ENCODE measurements at places on chromosomes 7 and 10.
A peak's percentile ranks its signal among the peaks of the same experiment; 100 is the strongest.

DNA sequence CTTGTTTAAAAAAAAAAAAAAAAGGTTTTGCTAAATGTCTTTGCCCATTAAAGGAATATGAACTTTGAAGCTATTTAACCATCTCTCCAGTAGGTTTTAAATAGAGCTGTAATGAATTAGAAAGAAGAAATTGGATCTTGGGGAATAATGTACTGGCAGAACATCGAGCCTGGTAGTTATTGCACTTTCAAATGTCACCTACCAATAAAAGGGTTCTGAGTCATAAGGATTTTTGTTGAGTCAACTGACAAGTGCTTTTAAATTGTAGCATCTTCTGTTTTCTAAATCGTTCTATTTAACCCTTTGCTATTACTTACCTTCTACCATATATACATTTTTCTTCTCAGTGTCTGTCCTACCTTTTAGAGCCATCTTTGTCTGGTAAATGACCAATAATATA lies 10.7 kb downstream of the CUTC start:
- DNase-seq, result no peak

DNA sequence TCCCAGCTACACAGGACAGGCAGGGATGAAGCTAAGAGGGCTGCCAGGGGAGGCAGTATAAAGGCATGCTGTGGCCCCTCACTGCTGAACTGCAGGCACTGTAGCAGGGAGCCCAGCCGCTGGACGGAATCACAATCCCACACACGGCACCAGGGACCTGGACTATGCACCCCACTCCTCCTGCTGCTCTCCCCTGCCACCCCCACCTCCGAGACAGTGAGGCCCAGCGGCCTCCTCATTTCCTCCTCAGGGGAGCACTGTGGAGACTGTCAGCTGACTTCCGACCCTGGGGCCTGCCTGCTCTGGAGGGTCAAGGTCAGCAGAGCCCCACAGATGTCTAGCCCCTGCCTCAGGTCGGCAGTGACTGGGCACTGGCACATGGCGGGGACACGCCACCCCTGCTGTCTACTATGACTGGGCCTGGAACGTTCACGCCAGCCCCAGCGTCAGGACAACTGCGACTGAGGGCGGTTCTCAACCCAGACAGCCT lies 92.7 kb downstream of the FAM53B start:
- DNase-seq, result no peak

DNA sequence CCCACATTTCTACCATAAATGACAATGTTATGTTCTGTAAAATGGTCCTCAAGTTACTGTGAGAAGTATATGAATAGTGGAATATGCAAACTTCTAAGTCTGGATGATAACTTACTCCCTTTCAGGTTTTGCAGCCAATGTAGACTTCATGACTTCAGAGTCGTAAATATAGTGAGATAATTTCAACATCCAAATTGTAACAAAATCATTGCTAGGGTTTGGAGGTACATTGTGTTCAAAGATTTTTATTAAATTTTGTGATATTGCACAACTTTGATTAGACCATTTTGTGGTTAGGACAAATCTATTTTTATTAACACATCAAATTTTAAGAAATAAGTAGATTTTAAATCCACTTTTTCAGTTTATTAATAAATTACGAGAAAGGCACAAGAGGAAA lies 270.3 kb downstream of the RNLS start:
- DNase-seq, result no peak

DNA sequence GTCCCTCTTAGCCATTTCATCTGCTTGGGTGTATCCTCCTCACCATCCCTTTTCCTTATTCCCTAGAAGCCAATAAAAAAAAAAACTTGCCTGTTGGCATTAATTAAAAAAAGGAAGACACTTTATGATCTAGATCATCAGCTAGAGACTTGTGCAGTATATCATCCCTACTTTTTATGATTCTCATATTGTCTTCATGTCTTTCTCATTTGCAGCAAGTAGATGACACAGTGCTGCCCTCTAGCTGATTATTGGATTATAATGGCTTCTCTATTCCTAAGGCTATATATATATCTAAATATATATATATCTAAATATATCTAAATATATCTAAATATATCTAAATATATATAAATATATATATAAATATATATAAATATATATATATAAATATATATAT lies 272.4 kb upstream of the LRGUK start:
- peak; percentile 81 for DNase-seq

- peak; percentile 18 for DNase-seq
Measured at GRCh38 chr10:80168162-80168511, 35.6 kb downstream of the PLAC9 start.

DNA sequence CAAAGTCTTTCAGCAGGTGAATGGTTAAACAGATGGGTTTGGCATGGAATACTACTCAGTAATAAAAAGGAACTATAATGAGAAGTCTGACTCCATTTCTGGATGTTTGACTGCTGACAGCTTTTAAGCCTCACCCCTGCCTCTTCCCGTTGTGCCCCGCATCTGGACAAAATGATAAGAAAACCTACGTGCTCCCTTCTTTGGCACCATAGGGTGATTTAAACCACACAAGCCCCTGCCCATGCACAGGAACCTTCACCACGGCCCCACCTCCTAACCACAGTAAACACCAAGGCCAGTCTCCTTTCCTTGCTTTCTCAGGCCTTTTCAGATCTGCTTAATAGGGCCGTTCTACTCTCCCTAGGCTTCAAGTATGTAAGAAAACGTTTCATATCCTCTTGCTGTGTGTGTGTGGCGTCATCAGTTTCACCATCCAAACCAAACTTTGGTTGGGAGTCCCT lies 47.1 kb upstream of the UBN2 start:
- no peak for DNase-seq

- no peak for DNase-seq
Measured at GRCh38 chr7:103962070-103962469, 27.4 kb downstream of the RELN start.

DNA sequence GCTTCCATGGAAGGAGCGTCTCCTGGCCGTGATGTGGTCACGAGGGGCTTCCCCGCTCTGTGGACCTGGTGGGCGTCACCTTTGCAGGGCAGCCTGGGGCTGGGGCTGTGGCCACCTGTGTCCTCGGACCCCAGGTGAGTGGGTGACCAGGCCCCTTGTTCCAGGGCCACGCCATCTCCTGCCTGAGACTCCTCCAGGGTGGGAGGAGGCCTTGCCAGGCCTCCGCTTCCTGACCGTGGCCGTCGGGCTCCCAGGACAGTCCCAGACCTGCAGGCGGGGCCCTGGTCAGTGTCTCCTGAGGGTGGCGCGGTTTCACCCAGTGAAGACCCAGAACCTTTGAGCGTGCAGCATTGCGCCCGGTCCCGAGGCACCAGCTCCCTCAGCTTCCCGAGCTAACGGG lies 20.4 kb upstream of the UTF1 start:
- DNase-seq, result no peak

DNA sequence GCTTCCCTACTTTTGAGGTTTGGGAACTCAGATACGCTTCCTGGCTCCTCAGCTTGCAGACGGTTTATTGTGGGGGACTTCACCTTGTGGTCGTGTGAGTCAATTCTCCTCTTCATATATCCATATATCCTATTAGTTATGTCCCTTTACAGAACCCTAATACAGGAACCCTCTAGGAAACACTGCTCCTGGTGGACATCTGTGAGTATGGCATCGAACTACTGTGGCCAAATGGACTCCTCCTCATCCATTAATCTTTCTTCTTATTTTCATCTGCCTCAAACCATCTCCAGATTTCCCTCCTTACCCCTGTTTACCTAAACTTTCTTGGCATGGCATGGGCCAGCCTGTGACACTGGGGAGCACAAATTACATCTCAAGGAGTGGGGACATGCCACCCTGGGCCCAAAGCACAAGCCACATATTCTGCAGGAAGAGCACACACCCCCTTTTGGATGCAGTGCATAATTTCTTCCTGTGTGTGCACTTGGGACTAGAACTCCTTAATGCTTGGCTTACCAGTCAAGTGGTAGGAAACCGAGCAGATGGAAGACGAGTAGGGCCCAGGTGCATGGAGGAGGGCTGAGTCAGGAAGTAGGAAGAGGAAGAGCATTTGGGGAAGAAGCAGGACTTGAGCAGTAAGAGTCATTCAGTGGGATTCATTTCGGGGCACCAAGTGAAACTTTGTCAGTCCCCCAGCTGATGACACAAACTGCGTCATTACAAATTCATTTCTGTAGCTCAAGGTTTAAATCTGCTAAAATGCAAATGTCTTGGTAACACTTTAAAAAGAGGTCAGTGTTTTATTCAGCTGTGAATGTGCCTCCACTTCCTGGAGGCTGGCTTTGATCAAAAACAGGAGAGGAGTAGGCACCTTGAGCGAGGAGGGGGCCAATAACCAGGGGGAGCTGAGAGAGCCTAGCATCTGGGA lies 80.8 kb upstream of the PLXNA4 start:
- DNase-seq, result peak; percentile 20

GRCh38 chr10:52334595-52334994 lies 20.5 kb downstream of the DKK1 start:
- DNase-seq, result peak; percentile 57

DNA sequence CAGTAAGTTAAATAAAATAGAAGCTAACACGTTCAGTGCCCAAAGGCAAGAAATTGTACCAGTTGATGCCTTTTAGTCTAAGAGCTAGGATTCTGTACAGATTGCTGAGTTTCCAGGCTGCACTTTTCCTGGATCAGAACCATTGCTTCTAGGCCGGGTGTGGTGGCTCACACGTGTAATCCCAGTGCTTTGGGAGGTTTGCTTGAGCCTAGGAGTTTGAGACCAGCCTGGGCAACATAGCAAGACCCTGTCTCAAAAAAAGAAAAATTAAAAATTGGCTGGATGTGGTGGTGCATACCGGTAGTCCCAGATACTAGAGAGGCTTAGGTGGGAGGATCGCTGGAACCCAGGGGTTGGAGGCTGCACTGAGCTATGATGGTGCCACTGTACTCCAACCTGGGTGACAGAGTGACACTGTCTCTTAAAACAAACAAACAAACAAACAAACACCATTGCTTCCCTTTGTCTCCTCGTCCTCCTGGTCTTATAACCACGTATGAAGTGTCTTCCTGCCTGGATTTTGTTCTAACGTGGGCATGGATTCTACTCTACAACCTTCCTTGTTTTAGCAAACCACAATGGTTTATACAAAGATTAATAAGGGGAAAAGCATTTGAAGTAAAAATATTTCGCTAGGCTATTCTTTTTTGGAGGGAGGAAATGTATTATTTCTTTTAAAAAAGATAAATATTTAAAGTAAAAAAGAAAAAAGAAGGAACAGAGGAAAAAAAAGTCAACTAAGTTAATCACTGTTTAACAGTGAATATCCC lies 9.7 kb upstream of the CCNY start:
- DNase-seq, result no peak

DNA sequence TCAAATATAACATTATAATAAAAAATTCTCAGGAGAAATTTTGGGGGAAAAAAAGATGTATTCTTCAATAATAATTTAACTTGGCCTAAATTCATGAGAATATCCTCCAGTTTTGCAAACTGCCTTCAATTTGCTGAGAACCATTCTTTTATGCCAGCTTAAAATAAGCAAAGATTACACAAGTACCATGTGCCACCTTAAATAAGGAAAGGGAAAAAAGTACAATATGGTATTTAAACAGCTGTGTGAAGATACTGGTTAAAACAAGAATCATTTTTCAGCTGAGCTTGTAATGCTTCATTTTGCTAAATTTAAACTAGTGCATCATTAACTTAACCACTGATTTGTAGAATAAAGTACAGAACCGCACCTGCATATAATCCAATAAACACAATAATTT lies 217.8 kb downstream of the LRRN3 start:
- DNase-seq, result no peak

GRCh38 chr10:60441515-60441914 lies 51.8 kb upstream of the ANK3 start:
- DNase-seq, result no peak

- DNase-seq, result no peak
Measured at GRCh38 chr10:80421050-80421706, 12.8 kb downstream of the PRXL2A start.

DNA sequence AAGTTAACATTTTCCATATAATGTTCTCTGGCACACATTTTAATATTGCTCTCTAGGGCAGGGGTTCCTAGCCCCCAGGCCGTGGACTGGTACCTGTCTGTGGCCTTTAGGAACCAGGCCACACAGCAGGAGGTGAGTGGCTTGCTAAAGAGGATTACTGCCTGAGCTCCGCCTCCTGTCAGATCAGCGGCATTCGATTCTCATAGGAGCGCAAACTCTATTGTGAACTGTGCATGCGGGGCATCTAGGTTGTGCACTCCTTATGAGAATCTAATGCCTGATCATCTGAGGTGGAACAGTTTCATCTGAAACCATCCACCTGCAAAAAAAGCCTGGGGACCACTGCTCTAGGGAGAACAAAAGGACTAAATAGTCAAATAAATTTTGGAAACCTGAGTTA lies 65.7 kb downstream of the EXOC6 start:
- no peak for DNase-seq

GRCh38 chr7:105705427-105705826 lies 124.1 kb upstream of the EFCAB10 start:
- no peak for DNase-seq

GRCh38 chr10:6597478-6597877 lies 17.4 kb upstream of the PRKCQ start:
- no peak for DNase-seq

DNA sequence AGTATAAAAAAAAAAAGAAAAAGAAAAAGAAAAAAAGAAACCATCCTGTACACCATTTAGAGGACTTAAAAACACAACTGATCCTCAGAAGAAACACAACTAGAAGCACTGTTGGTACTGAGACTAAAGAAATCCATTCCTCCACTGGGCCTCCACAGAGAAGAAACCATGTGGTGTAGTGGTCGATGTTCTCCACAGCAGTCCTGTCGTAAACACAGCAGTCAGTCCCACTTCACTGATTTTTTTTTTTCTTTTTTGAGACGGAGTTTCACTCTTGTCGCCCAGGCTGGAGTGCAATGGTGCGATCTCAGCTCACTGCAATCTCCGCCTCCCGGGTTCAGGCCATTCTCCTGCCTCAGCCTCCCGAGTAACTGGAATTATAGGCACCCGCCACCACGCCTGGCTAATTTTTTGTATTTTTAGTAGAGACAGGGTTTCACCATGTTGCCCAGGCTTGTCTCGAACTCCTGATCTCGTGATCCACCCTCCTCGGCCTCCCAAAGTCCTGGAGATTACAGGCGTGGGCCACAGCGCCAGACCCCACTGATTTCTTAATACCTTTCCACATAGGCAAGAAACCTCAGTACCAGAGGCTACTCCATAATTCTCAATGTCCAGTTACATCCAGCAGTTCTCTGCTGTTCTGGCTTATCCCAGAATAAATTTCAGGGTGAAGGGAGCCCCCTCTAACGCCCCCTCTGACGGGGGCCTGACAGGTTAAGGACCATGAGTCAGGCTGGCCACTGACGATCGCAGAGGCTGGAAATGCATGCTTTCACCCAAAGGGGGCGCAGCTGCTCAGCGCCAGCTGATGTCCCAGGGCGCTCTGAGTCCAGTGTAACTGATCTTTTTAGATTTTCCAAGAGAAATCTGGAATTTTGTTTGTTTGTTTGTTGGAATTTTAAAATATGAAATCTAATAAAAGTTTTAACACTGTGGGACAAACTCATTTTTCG lies 24.8 kb upstream of the FFAR4 start:
- peak; percentile 62 for DNase-seq

- DNase-seq, result no peak
Measured at GRCh38 chr10:126475074-126475691, 86.9 kb upstream of the ADAM12 start.

Data from cardiac fibroblast (primary cell).